NCI-H345 (cell line): ENCODE measurements at places on chromosomes 2 and 18.

DNA sequence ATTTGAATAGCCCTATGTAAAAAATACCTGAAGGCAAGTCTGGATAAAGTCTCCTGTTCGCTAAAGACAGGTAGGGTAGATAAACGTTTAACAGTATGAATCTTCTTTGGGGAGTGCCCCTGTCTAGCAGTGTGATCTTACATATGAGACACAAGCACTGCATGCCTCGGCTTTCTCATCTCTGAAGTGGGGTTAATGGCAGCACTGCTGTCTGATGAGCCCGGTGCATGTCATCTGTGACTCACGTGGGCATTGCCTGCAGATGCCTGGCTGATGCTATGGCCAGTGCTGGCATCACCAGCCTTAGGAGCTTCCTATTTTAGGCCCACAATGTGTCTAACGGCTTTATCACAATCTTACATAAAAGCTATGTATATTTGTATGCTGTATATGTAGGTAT, 50.1 kb downstream of the GALR1 start:
- DNase-seq, result no peak

- DNase-seq, result no peak
These were observed 38.4 kb downstream of the NPPC start for GRCh38 chr2:231887756-231888155.

DNA sequence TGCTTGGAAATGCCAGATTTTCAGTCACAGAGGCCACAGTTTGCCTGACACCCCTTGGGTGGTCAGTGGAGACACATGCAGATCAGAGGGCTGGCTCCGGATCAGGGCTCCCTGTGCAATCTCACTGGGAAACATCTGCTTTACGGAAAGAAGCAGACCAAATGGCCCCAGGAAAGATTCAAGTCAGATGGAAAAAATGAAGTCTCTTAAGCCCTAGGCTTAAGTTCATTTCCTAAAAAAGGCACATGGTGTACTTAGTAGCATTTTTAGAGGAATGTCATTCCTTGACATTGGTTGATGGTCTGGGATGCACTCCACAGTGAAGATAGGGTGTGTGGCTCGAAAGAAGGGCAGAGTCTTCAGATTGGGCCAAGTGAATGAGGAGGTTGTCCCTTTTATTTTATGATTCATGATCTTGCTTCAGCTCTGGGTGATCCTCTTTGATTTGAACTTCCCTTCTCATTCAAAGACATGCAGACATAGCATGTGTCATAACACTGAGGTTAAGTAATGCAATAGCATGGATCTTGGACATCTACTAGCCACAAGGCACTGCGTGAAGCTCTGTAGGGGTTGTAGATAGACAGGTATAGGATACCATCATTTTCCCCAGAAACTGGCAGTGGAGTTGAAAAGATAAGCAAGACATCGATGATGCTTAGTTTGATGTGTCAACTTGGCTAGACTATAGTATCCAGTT, 56.5 kb downstream of the KCNE4 start:
- DNase-seq, result no peak

DNA sequence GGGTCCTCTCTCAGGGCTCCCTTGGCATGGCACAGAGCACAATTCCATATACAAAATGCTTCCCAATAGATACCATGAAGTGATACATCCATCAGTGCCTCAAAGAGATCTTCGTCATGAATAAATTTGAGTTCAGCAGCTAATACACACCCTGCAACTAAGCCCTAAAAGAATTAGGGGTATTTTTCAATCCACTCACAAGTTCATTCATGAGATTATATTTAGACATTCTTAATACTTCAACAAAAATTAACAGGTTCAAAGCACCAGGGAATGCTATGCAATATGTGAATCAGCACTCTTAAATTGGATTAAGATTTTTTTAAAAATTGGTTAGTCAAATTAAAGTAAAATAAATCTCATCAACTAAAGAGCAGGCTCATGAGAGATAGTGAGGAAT, 79.7 kb downstream of the PID1 start:
- DNase-seq, result no peak

DNA sequence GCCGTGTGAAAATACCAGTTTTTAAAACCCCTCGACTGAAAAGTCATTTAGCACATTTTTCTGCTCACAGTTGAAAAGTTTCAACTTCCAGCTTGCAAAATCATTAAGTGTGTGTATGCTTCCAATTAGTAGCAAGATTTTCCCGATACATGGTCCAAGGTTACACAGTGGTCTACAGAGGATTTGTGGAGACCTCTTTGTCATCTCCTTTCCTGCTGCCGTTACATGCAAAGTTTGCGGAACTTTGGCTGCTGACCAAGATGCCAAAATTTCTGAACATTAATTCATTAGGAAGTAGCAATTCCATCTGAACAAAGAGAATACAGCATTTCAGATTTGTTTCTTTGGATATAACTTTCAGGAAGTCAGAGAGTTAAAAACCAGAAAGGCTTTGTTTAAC, 474.6 kb downstream of the PLCL1 start:
- no peak for DNase-seq

DNA sequence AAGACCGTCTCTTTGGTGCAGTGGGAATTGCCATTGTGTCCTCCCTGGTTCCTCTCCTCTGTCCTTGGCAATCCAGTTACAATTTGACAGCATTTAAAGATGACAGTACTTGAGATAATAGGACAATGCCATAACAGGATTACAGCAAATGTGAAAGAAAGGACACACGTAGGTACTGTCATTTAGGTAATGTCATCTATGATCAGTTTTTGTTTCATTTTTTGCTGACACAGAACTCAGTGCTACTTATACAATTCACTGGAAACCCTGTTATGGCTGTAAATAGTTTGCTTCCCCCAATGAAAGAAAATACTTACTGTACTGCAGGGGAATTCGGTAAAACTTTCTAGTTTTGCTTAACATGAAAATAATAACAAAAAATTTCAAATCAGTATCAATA, 65.2 kb downstream of the BCL11A start:
- DNase-seq, result no peak

- peak; percentile 3 for DNase-seq
These were observed 62.5 kb upstream of the ACVR2A start for GRCh38 chr2:147782141-147782930.

DNA sequence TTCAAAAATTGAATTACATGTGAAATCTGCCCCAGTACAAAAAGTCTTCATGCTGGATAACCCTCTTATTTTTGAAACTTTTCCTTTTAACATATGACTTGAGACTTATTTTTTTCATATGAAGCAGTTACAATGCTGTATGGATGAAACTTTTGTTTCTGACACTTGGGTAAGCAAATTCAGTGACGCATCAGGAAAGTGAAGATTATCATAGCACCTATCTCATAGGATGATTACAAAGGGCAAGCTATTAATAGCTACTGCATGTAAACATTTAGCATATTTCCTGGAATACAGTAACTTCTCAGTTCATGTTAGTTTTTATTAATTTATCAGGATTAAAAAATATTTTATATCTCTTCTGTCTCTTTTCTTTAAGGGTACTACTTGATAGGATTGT, 1109.2 kb downstream of the LRP1B start:
- no peak for DNase-seq

DNA sequence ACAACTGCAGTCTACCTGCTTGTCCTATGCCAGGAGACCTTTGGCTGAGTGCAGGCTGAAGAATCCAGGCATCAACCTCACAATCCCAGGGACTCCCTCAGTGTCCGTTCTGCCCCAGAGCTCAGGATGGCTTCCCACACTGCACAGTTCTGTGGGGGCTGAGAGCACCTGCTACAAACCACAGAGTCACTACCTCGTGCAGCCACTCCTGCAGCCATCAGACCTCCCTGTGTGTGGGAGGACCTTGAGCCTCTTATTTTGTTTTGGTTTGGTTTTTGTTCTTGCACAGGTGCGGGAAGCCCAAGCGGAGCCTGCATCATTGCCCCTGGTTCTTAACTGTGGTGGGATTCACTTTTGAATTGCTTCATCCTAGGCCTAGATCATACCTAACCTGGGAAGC, 31.0 kb downstream of the NAT8 start:
- no peak for DNase-seq

DNA sequence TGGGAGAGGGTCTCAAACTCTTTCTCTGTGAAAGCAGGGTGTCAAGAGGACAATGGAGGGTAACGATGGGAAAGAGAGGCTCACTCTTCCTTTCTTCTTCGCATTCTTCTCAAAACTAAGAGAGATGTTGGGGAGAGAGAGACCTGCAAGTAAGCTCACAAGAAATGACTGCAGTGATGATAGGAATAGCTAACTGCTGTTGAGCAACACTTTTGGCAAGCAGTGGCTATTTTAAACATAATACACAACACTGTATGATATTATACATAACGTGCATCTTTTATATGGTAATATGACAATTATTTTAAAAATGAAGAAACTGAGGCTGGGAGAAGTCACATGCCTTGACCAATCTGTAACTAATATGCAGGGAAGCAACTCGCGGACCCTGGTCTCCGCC, 247.5 kb downstream of the CMPK2 start:
- DNase-seq, result no peak

DNA sequence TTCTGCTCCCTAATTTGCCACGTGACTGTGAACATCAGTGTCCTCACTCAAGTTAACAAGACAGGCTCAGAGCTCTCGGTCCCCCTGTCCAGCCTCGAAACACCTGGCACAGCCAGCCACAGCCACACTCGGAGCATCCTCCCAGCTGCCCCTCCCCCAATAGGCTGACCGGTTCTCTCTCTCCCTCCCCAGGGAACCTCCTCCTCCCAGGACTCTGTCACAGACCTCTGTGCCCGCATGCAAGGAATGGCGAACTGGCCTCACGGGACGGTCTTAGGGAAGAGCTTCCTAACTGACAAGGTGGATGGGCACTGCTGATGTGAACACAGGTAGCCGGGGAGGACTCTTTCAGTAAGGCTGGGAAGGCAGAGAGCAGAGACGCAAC, 18.8 kb downstream of the CYP26B1 start:
- no peak for DNase-seq

- no peak for DNase-seq
These were observed 90.5 kb downstream of the INHBB start for GRCh38 chr2:120436460-120436739.

DNA sequence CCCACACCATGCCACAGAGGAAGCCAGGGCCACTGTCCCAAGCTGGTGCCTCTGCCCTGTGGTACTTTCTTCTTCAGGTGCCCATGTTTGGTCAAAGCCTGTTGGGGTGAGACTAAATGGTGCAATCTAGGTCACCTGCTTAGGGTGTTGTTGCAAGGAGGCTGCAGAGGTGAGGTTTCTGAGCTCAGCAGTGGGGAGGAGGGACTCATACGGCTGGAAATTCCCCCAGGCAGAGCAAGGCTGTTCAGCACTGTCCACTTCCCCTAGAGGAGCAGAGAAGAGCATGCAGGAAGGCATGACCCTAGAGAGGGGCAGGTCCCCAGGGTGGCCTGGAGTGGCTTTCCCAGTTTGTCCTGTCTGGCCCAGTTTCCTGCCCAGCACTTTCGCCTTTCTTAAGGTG, 211.0 kb downstream of the HAUS1 start:
- no peak for DNase-seq

- no peak for DNase-seq
These were observed 63.5 kb upstream of the IGFBP2 start for GRCh38 chr2:216569765-216570164.
